Skeletal muscle cell (primary cell): ENCODE measurements at places on chromosomes 5 and 9.

DNA sequence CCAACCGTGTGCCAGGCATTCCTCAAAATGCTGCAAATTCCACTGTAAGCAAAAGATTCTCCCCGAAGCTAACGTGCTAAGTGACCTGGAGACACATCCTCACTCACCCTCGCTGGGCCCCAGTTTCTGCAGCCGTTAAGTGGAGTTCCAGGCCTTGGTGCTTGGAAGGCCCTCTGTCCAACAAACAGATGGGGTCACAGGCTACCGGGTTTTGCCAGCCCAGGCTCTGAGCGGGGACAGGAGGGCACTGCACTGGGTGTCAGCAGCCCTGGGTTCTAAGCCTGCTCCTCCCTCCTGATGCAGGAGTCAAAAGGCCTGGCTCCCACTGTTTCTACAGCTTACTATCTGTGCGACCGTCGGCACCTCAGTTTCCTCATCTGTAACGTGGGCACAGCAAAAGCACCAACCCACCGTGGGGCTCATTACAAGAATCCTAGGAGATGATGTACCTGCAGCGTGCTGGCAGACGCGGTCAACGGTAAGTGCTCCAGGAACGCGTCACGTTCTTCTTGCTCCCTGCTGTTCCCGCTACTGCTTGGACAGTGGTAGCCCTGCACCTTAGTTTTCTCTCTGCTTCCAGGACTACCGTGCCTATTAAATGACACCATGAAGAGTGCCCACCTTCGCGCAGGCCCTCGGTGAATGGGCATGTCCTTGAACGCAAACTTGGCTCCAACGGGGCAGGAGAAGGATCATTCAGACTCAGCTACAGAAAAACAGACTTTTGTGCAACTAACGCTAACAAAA is 84.8 kb downstream of the ADAMTS2 start:
- DNase-seq, result no peak

GRCh38 chr9:116566677-116567488 is 120.2 kb upstream of the TRIM32 start:
- peak; percentile 43 for DNase-seq

- DNase-seq, result no peak
Measured at GRCh38 chr5:155017610-155018009, 4.1 kb downstream of the KIF4B start.

GRCh38 chr5:9987101-9987500 is 262.6 kb downstream of the ATPSCKMT start:
- DNase-seq, result no peak

DNA sequence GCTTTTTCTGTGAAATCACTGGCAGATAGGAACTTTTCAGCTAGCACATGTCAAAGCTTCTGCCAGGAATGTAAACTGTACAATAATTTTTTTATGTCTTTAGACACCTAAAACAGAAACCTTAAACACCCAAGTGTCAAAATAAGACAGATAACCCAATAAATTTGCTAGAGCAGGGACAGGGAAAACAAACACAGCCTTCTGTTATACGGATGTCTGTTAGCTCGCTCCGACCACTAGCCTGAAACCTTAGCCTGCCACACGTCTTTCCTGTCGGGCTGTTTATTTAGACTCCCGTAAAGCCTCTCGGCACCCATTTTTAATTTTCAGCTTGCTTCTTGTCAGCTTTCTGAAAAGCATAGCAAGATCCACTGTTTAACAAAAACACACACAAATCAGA is 355.4 kb upstream of the SLC24A2 start:
- DNase-seq, result no peak

- no peak for DNase-seq
Measured at GRCh38 chr9:133844398-133844784, 106.2 kb upstream of the SARDH start.
